Esophagus squamous epithelium (tissue), 5 donors: ENCODE measurements at places on chromosomes 6 and 20.

DNA sequence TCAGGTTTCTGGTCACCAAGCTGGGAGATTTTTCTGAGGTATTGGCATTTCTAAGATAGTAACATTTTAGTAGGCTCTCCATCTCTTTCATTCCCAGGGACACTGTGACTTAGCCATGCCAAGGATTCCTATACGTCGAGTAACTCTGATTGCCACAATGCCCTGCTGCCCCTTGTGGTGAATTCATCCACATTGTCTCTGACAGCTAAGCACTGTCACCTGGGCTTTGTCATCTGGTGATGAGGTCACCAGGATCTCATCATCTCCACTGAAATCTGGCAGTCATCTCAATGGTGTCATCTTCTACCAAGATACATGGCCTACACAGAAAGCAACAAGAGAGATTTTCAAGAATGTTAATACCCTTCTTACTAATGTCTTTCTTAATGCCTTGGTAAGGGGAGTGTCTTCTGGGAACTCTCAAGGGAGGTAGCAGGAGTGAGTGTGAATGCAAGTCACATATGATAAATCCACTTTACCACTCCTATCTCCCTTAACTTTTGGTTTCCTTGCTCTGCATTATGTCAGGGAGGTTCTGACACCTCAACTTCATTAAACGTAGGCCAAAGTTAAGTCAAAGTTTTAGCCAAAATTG is 246.7 kb downstream of the CD109 start:
- no peak for DNase-seq

DNA sequence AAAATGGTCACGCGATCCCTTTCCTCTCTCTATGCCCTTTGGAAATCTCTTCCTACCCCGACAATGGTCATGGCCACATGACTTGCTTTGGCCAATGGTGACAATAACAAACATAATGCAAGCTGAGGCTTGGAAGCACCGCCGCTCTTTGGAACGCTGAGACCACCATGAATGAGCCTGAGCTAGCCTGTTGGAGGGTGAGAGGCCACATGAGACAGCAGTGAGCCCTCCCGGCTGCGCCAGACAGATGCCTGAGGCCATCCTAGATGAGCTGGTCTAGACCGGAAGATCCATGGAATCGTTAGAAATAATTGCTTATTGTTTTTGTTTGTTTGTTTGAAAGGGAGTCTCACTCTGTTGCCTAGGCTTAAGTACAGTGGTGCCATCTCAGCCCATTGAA is 64.2 kb downstream of the STK35 start:
- DNase-seq, result no peak

- DNase-seq, result no peak
These were observed 35.8 kb downstream of the GCM1 start for GRCh38 chr6:53112871-53113270.

DNA sequence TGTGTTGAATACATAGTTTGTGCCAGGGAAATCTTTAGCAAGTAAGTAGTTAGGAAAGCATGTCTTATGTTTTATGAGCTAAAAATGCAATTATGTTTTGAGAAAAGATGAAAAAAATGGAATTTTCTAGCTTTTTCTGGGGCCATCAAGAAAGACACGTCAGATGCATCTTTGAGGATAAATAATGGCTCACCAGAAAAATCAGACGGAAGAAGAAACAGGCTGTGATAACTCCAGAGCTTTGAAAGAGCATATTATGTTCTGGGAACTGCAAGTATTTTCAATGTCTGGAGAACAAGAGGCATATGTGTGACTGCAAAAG is 173.7 kb downstream of the CLVS2 start:
- no peak for DNase-seq

DNA sequence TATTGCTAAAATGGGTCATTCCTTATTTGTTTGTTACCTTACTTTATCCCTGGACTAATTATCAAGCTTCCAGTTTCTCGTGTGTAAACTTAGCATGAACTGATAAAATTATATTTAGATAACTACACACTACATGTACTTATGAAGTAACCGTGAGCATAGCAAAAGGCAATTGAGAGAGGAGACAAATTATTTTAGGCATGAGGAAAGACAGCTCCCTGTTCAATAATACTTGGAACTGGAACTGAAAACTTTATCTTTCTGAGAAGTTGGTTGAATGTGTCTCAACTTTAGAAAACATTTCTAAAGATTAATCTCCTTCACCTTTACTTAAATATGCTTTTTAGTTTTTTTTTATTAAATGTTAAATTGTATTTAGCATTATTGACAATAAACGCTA is 11.4 kb downstream of the CRISP3 start:
- DNase-seq, result no peak

DNA sequence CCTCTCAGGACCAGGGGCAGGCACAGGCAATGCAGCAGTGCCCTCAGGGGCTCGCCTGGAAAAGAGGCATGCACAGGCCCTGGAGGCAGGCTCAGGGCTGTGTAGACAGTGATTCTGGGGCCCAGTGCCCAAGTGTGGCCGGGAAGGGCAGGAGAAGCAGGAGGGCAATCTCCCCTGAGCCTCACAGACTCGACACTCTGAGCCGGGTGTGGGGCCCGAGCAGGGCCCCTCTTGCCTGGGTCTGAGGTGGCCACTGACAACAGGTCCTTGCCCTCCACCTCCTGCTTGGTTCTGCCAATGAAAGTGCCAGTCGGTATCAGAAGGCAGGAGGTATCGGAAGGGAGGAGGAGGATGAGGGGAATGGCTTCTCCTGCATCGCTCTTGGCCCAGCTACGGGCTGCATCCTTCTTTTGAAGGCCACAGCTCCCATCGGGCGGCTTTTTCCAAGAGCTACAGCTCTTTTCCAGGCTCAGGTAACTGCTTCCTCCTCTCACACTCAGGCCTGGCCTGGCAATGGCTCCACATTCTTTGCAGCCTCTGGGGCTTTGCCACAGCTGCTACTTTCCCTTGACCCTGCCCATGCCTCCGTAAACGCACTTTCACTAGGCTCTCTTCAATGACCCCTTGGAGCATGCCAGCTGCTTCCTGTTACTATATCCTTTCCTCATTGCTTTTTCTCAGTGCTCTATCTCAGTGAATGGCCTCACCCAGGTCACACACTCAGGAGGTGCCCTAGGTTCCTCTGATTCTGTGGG is 24.5 kb downstream of the GABRR2 start:
- DNase-seq, result no peak

DNA sequence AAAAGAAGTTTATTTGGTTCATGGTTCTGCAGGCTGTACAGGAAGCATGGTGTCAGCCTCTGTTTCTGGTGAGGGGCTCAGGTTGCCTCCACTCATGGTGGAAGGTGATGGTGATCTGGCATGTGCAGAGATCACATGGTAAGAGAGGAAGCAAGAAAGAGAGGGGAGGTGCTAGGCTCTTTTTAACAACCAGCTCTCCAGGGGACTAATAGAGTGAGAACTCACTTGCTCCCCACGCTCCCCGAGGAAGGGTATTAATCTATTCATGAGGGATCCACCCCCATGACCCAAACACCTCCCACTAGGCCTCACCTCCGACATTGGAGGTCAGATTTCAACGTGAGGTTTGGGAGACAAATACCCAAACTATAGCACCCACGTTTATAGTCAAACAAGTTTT is 4.0 kb upstream of the GJB7 start:
- DNase-seq, result no peak

DNA sequence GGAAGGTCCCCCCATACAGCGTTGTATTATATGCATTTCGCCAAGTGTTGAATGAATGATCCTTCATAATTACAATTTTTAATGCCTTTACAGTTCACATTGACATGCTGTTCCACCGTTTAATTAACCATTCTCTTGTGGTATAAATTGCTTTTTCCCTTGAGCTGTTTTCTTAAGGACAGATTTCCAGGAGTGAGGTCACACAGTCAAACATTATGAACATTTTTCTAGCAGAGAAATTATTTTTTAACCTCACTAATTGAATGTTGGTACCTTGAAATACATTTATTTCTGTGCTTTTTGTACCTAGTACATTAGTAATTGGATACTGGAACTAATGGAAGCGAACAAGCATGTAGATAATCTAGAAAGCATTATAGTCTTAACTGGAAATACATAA is 76.7 kb upstream of the C20orf144 start:
- DNase-seq, result no peak

- no peak for DNase-seq
These were observed 149.5 kb downstream of the DOK5 start for GRCh38 chr20:54624706-54625390.

DNA sequence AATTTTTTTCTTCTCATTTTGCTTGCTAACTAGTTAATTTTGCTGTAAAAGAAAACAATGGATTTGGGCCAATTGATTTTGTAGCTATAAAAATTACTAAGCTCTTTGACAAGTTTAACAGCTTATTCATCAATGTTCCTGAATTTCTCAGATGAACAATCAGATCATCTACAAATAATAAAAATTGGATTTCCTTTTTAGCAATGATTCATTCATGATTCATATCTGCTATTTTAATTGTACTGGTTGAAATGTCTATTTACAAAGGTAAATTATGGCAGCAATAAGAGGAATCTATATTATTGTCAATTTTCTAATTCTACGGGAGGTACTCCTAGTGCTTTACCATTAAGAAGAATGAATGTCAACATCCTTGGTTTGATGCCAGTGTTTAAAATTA is 178.8 kb upstream of the BTBD3 start:
- no peak for DNase-seq

DNA sequence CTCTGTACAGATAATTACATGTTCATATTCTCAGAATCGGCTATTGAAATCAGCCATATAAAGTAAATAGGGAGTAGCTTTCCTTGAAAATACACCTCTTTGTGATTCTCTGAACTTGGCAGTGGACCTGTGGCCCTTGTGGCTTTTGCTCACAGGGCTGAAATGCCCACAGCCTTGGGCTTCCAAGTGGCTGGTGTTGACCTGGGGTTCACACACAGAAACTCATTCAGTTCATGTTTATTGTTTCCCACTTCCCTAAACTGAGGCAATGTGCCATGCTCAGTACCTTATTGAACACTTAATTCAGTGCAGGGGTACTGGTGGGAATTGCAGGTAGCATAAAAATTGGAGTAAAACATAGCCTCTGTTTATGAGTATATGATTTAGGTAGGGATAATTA is 19.1 kb upstream of the TULP4 start:
- no peak for DNase-seq

DNA sequence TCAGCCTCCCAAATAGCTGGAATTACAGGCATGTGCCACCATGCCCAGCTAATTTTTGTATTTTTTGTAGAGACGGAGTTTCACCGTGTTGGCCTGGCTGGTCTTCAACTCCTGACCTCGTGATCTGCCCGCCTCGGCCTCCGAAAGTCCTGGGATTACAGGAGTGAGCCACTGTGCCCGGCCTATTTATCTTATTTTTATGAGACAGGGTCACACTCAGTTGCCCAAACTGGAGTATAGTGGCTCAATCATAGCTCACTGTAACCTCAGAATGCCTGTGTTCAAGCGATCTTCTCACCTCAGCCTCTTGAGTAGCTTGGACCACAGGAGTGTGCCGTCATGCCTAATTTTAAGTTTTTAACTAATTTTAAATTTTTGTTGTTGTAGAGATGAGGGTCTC is 114.4 kb downstream of the JARID2 start:
- no peak for DNase-seq
